Right renal cortex interstitium (tissue), 3 donors: ENCODE measurements at places on chromosomes 13 and 19.

DNA sequence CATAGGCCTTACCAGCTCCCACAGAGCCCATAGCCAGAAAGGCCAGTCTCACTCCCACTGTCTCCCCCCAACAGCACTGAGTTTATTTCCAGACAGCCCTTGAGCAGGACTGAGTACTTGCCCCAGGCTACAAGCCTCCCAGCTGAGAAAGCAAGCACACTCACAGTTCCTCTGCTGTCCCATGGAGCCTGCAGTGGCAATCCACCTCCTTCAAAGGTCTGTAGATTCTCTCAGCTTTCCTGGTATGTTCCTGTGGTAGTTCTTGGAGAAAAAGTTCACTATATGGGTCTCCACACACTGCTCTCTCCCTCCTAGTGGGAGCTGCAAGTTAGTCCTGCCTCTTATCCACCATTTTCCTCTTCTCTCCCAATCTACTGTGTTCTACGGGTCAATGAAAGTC lies 728.7 kb downstream of the DIAPH3 start:
- DNase-seq = no peak

- DNase-seq = no peak
These were observed 10.8 kb downstream of the ADPRHL1 start for GRCh38 chr13:113442354-113442984.

DNA sequence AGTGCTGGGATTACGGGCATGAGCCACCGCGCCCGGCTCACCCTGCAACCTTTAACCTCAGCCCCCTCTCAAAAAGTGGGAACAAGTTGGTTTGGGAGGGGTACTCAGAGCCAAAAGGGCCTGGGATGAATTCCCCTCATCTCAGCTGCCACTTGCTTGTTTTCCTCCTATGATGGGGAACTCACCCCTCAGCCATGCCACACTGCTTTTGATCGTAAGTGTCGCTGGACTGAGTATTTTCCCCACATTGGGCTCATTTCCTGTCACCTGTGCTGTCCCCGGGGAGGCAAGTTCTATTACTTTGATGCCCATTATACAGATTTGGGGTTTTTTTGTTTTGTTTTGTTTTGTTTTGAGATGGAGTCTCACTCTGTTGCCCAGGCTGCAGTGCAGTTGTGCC lies 6.5 kb downstream of the R3HDM4 start:
- no peak for DNase-seq

DNA sequence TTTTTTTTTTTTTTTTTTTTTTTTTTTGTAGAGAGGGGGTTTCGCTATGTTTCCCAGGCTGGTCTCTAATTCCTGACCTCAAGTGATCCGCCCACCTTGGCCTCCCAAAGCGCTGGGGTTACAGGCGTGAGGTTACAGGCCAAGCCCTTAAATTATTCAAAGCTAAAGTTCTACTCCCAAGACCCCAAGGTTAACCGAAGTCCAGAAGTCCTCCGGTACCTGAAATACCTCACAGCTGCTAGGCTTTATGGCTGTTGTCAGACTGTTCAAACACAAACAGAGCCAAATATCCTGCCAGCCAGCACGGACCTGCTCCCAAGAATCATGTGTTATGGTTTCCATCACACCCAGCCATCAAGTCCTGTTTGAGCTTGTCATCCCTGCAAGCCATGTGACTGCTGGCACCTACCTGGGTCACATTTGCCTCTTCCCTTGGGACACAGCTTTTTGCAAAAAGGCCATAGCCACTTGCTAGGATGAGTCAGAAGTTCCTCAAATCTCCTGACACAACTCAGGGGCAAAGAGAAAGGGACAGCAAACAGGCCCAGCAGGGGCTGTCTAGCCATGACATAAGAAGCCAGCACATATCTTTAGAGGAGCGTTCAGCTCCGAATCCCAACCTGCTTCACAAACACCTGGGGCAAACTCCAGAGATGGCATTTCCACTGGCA lies 129.9 kb downstream of the FOXO1 start:
- no peak for DNase-seq
